ENCODE measurements at places on chromosomes 5 and 9.

DNA sequence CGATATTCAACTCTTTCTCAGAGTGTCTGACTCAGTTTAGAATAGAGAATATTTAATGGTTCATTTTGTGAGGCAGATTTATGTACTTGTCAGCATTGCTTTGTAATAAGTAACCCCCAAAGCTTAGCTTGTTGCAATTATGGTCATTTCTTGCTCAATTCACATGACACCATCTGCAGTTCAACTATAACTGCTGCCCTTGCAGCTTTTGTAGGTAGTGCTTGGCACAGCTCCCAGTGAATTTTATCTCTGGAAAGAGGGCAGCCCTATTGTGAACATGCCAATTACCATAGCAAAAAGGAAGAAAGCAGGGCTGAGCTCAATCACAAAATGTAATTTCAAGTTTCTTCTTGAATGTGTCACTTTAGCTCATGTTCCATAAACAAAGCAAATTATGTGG, 1587.7 kb upstream of the ACO1 start:
- DNase-seq: no peak

DNA sequence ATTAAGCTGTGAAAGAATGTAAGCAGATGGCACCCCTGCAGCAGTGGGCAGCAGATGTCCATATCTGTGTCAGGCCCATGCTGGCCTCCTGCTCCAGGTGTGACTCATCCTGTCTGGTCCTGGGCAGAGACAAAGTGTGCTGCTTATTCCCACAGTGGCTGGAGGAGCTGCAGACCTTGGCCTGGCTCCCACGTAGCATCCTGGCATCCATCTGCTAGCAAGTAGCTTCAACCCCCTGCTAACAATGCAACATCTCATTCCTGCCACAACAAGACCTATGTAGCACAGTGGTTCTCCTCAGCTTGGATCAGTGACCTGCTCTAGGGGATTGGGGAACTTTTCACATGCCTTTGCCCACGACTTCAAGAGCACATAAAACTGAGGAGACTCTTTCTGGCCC, 126.4 kb upstream of the SLC12A2 start:
- no peak for DNase-seq

DNA sequence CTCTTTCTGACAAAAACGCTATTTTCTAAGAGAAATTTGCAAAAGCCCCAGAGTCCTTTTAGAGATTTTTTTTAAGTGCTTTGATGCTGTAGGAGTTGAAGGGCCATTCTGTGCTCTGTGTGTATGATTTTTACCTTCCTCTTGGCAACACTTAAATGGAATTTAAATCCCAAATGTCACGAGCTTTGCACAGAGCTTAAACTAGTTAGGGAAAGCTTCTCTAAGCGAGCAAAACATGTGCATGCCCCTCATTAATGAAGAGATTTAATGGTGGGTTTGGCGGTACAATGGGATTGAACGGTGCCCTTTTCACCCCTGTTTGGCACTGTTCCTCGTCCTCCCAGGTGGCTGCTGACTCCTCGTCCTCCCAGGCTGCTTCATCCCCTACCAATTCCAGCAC, 220.7 kb downstream of the DRD1 start:
- DNase-seq: no peak

- no peak for DNase-seq
Measured at GRCh38 chr9:104092875-104093600, 1.1 kb upstream of the SMC2 start.

- DNase-seq: no peak
Measured at GRCh38 chr9:81687521-81688261, 1.7 kb downstream of the TLE1 start.
